ENCODE measurements at places on chromosomes 12 and 14.

DNA sequence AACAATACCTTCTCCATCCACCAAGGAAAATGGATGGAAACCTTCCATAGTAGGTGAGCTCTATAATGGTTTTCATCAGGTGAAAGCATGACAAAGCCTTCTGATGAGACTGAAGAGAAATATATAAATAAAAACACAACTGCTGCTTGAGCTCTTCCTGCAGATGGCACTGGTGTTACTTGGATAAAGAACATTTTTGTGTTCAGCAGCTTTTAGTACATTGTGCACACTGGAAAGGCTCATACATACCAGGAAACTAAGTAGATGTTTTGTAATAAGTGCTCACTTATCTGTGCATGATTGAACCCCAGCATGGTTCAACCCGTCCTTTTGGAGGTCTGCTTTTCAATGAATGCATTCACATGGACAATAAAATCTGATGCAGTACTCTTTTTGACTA is 357.3 kb upstream of the MIS18BP1 start:
- no peak for DNase-seq

- DNase-seq: peak; percentile 86
Measured at GRCh38 chr12:70971001-70971794, 50.7 kb upstream of the PTPRR start.

DNA sequence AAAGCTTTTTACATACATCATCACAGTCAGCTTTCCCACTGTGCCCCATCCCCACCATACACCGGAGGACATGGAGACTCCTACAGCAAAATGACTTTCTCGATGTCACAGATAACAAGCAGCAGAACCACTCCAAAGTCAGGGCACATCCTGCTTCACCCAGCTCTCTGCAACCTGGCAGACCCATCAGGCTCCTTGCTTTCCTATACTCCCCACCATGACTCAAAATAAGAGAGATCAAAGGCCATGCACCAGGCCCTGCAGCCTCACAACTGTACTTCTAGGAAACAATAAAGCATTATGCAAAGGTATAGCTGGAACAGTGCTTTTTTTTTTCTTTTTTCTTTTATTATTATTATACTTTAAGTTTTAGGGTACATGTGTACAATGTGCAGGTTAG is 187.4 kb downstream of the DPF3 start:
- DNase-seq: no peak

DNA sequence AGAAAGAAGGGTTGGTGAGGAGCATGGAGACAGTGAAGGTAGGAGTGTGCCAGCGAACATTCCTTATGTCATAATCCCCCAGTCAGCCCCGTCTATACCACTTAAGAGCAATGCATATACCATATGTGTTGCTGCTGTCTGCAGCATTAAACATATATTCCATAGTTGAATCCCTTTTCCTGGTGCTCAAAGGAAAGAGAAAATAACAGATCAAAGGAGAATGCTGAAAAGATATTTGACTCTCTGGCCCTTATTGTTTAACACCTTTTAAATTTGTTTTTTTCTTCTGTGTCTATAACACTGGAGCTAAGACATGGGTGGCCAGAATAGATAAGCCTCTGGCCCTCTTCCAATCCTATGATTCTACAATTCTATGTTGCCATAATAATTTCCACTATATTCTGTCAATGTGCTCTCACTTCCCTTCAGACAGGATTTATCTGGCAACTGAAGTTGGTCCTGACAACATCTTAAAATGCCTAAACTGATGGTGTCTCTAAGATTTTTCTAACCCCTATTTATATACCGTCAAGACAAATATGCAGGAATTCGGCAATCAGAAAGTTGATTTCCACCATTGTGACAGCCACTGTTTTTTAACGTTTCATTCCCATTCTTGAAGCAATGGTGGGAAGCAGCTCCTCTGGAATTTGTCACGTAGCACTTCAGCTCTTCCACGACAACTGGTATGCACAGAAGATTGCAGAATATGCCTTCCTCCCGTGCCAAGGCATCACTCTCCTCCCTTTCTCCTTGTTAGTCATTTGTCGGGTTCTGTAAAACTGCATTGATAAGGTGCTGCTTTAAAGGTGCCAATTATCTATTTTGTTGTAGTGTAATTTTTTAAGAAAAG is 204.7 kb downstream of the BCAT1 start:
- no peak for DNase-seq

DNA sequence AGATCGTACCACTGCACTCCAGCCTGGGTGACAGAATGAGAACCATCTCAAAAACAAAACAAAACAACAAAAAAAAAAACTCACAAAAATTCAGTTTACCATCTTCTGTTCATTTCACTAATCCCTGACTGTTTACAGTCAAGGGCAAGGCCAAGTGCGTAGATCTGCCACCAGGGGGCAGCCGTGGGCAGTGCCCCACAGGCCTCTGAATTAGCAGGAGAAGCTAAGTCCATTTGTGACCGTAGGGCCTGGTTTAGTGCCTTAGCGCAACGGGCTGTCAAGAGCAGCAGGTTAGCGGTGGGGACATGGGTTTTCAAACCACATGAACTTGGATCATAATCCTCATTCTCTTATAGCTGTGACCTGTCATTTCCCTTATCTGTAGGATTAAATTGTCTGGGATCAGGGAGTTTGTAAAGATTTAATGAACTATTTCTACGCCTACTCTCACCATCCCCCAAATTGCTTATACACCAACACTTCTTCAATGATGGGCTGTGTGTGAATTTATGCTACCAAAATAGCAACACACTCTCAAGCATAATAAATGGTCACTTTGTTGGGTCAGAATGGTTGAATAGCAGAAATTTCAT is 49.0 kb downstream of the KCTD10 start:
- peak; percentile 57 for DNase-seq

DNA sequence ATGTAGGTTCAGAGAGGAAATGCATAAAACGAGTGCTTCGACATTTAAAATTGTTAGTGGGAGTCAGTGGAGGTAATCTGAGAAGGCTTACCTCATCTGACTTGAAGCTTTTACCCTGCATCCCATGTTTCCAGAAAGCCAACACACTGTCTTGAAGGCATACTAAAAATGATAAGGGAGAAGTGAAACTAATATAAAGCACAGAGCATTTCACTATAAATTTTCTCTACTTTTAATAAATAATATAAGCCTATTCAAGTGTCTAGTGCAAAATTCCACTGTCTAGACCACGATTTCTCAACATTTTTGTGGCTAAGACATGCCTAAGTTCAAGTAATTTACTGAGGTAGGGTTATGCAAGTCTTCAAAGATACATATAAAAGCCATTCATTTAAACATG is 29.1 kb upstream of the CDKL1 start:
- no peak for DNase-seq

DNA sequence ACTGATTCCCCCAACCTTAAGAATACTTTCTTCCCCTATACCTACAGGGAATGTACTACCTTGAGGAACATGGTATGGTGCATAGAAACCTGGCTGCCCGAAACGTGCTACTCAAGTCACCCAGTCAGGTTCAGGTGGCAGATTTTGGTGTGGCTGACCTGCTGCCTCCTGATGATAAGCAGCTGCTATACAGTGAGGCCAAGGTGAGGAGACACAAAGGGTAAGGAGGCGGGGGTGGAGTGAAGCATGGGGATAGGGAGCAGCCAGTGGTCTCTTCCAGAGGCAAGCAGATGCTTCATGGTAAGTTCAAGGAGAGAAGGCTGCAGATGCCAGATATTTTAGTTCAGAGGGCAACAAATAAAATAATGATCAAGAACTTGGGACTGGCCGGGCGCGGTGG is 6.6 kb upstream of the PA2G4 start:
- DNase-seq: no peak

DNA sequence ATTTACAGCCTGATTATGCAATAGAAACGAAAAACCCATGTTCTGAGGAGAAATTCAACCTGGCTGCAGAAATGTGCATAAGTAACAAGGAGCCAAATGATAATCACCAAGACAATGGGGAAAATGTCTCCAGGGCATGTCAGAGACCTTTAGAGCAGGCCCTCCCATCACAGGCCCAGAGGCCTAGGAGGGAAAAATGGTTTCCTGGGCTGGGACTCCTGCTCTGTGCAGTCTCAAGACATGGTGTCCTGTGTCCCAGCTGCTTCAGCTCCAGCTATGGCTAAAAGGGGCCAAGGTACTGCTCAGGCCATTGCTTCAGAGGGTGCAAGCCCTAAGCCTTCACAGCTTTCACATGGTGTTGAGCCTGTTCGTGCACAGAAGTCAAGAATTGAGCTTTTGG is 156.0 kb downstream of the SLC35F4 start:
- DNase-seq: no peak

GRCh38 chr14:32977913-32978312 is 39.2 kb downstream of the NPAS3 start:
- DNase-seq: no peak

DNA sequence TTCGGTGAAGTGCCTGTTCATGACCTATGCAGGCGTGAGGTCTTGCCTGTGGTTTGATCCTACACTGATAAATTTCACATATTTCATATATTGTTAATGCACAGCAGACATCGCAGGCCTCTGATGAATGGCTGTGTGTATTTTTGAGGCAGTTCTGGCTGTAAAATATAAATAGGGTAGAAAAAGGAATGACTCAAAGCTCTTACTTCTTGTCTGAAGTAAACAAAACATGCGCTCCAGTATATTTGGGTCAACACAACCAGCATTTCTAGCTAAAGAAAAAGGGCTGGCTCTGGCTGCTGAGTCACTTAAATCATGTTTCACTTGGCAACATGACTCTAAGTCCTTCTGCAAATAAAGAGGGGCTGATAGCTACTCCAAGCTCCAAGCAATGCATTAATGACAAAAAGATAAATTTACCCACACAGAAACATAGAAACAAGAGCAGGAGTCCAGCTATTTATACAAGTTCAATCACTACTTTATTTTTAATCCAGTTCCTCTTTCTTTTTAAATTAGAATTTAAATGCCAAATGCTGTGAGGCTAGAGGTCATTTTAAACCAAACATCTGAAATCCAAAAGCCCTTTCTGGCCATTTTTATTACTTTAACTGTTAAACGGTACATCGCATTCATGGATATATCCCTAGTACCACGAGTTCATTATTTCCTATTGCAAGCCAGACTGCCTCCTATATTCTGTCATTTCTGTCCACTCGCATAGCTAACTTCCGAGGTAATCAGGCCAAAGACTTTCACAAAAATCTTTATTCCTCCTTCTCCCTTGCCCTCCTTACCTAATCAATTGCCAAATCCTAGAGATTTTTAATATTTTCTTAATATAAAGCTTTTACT is 54.3 kb upstream of the TMCC3 start:
- no peak for DNase-seq

DNA sequence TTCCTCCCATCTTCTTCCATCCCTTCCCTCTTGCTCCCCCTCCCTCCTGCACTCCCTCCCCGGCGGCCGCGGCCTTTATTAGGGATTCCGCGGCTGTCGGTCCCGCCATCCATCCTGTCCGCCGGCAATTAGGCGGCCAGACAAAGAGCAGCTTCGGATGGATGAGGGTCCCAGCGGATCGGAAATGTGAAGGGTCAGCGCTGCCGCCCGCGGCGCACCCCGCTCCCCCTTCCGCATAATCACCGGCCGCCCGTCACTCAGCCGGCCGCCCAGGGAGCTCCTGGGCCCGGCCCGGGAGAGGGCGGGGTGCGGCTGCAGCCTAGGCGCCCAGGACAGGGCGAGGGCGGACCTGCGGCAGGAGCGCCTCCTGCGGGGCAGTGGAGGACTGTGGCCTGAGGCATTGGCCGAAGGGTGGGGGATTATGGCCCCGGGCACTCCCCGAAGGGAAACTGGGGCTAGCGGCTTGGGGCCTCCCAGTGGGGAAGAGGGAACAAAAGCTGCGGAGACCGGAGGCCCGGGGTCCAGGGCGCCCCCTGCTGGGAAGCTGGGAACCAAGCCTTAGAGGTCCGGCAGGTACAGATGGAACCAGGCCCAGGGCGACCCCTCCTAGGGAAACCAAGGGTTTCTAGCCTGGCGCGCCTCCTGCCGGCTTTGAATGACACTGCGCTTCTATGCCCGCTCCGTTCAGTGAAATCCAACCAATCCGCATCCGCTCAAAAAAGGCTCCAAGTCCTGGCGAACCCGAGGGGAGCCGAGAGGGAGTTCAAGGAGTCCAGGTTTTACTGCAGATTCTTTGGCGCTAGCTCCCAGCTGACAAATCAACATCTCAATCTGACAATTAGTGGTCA is 4.4 kb upstream of the DNAJC22 start:
- DNase-seq: peak; percentile 61

DNA sequence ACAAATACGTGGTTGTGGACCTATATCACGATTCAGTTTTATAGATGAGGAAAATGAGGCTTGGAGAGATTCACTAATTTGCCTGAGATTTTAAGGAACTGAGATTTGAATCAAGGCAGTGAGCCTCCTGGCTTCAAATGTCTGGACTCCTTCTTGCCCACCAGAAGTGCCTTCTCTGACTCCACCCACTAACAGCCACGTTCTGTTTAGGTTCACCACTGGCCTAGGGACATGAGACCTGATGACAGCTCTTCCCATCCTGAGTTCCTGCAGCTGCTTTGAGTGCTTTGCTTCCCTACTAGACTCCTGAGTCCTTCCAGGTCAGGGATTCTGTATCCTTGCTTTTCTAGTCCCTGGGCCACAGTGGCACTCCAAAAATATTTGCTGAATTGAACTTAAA is 57.1 kb downstream of the PLBD1 start:
- DNase-seq: no peak

DNA sequence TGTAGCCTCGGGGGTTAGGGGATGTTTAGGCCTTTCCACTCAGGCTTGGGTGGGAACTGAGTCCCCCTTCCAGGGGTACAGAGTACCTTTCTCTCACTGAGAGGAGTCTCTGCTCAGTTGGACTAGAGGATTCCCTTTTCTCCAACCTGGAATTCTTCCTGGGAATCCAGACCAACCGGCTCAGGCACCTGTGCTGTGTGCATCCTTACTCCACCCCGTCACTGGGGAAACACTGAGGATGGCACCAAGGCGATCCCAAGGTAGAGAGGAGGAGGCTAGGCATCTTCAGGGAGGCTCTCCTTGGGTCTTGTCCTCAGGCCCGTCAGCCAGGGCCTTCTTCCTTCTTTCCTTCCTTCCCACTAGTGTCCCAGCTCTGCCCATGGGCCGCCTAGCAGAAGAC is 871 bp upstream of the TGM1 start:
- DNase-seq: no peak

DNA sequence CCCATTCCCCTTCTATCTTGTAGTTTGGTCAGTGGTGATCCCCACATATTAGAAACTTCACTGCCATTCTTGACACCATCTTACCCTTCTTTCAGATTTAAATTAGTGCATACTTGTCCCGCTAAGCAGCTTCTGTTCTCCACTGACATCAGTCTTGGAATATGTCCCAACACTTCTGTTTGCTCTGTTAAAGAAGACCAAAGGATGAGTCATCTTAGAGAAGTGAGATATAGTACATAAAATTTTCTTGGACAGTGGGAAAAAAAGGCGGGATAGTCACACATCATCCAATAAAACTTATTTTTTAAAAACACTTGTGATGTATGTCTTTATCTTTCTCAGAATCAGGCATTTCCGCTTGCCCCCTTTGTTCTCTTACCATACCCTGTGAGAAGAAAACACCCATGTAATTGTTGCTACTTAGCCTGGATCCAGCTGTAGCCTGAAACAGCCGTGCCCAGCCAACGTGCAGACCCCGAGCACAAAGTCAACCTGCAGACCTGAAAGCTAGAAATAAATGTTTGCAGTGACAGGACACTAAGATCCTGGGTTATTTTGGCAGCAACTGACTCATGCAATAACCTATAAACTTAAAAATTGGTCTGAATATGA is 100.1 kb upstream of the PDE3A start:
- no peak for DNase-seq
